ENCODE measurements at places on chromosomes 2 and 18.

DNA sequence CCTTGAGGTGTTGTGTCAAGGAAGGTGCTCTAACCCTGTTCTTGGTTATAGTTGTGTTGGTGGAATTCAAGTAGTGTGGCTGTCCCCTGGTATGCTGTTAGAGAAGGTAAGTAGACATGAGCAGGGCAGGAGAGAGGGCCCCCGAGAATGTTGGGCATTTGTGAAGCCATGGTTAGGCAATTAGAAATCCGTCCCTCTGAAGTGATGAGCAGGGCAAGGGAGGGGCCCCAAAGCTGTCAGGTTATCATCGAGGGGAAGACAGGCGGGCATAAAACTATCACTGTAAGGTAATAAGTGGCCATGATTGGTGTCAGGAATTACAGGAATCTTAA is 5.2 kb downstream of the XRCC5 start:
- no peak for DNase-seq

DNA sequence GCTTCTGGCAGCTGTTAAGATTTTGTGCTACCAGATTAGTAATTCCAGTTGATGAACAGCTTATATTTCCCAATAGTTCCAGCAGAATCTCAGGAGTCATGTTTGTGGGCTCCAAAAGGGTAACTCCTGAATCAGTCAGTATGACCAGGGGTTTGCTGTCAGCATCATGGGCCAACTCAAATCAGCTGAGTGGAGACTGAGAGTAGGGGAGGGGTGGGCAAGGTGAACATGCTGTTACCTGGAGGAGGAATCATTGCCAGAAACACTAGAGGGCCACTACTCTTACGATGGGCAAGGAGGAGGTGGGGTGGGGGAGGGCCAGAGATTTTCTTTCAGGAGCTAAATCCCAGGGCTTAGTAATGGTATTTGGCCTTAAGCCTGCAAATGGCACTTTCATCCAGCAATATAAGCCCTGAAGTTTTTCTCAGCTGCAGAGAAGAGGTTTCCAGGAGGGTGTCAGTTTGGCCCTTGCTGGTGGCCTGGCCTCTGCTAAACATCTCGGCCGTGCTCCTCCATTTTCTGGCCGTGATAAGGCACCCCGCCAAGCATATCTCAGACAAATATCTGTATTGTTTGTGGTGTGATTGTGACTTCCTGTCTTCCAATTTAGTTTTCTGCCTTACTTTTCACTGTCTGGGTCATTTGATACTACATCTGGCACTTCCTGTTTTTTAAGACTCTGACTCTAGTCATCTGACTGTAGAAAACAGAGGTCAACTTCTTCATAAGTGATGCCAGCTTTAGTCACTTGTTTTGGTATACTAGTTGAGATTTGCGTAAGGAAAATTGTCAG is 120.5 kb upstream of the CXCR4 start:
- DNase-seq, result peak; percentile 34

DNA sequence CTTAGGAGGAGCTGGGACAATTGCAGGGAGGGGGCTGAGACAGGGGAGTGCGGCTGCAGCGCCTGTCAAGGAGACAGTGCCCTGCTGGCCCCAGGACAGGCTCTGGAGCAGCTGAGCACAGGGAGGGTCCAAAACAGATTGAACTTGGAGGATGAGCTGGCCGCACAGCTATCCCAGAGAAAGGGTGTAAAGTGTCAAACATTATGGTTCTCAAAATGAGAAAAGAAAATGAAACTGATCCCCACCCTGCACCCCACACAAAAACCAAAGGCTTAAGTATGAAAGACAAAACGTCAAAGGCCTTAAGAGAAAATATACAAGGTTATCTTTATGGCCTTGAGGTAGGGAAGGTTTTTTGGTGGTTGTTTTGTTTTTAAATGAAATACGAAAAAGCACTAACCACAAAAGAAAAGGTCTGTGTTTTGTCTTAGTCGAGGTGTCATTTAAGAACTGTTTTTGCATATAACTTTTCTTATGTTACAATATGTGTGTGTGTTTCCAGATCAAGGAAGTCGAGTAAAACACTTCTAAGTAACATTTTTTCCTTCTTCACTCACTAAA is 111.8 kb downstream of the HDAC4 start:
- DNase-seq, result peak; percentile 58

- DNase-seq, result no peak
Observed at GRCh38 chr2:207727261-207727660, 15.8 kb downstream of the CCNYL1 start.

DNA sequence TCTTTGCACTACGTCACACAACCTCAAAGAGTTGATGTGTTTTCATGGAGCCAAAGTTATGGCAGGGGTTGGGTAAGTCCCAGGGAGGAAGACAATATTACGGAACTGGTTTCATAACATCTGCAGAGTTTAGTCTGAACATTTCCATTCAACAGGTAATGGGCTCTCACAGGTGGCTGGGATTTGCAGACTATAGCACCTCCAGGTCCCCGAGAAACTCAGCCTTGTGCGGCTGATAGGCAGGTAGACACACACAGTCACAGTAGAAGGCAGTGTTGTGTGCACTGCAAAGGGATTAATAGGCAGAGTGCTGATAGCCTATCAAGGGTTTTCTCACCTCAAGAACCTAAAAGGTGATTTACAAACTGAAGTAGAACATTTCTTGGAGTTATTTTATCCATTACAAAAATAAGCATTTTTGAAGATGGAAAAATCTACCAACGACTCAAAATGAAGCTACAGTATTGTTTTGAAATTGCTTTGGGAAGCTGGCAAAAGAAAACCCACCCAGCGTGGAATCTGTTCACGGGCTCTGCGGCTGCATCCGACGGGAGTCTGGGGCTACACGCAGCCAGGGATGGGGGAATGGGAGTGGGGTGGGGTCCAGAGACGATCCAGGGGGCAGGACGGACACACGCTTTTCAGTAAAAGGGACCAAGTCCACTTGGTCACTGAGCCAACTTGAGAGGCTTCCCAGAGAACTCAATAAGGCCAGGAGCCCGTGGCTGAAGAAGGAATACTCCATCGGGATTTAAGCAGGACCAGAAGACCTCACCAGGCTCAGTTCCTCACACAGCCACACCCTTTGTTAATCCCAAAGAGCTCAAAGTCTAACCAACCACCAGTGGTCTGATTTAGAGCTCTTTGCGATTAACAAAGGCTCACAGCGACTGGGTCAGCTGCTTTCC is 82.9 kb downstream of the CHRNA1 start:
- no peak for DNase-seq

GRCh38 chr2:66691031-66691965 is 256.4 kb downstream of the MEIS1 start:
- no peak for DNase-seq

DNA sequence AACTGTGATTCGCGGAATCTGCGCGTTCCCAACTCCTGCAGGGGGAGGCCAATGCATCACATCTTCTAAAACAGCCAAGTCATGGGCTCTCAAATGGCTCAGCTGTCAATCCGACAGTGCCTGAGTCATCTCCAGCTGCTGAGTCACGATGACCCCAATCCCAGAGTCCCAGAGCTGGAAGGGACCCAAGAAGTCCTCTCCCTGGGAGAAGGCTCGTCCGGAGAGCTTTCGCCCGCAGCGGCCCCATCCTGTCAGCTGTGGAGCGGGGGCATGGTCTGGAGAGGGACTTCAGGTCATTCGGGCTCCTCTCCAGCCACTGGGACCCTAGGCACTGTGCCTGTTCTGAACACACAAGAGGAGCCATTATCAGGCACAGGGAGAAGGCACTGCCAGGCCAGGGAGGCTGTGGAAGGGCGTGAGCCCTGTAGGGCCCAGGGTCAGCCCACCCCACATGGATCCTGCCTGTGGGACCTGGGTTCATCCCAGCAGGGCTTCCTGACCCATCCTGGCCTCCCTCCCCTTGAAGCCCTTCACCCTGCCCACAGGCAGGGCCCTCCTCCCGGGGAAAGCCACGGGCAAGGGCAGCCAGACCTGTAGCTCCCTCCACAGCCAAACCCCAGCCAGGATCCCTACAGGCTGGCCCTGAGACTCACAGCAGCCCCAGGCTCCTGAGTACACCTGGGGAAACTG is 47.6 kb upstream of the GPC1 start:
- no peak for DNase-seq

- DNase-seq, result peak; percentile 69
Observed at GRCh38 chr18:61322265-61322873, 10.9 kb upstream of the CDH20 start.

DNA sequence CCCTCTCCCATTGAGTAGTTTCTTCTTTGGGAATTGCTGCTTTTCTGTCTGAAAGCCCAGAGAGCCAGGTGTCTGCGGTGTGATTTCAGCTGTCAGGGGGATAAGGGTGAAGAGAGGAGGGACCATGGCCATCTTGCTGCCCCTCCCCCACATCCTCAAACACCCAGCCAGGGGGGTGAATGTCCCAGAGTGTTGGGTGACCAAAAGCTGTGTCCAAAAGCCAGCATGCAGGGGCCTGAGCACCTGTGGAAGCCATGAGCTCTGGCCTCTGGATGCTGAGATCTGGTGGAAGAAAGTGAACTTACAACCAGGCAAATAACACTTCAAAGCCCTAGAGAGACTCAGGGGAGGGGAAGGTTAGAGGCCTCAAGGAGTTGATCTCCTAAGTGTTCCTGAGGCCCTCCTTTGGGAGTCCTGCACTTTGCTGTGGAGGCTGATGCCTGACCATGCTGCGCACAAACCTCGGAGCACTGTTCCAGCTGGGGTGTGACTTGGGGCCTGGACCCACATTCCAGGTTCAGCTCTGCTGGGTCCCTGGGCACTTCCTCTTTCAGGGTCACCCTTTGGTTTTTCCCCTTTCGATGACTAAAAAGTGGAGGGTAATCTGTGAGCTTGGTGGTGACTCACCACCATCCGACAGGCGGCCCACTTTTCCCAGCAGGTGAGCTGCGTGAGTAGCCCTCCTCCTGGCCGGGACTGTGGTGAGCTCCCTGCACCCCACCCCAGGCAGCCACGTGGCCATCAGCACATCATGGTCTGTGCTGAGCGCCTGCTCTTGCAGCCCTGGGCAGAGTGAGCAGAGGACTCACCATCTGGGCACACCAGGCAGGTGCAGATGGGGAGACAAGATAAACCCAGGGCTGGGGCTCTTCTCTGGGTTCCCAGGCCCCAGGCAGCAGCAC is 66.8 kb upstream of the FOSL2 start:
- DNase-seq, result peak; percentile 29

DNA sequence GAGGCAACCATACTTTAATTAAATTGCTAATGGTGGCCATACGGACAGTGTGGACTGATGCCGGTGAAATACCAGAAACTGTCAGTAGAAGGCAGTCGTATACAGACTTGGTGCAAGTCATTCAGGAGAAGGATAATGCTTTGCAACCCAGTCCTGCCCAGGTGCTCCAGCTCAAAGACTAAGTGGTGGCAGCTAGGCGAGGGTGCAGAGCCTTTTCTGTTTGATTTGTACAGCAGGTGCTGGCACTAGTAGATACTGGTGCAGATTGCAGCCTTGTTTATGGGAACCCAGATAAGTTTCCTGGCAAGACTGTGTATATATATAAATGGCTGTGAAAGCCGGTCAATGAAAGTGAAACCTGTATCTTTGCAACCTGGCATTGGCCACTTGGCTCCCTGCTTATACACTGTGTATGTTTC is 208.3 kb upstream of the SYT4 start:
- DNase-seq, result no peak

DNA sequence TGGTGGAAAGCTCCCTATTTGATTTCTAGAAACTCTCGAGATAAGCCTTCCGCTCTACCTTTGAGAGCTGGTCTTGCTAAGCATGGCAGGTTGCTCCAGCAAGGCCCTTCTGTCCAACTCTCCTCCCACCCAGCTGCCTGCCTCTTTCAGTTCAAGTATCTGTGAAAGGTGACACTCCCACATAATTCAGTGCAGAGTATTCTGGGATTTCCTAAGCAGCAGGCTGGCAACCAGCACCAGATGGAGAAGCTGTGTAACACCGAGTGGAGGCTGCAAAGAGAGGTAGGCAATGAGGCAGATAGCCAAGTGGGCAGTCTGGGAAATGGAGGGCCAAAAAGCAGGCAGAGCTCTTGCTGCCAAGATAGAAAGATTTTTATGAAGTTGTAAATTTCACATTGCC is 88.4 kb upstream of the CAVIN2 start:
- no peak for DNase-seq

DNA sequence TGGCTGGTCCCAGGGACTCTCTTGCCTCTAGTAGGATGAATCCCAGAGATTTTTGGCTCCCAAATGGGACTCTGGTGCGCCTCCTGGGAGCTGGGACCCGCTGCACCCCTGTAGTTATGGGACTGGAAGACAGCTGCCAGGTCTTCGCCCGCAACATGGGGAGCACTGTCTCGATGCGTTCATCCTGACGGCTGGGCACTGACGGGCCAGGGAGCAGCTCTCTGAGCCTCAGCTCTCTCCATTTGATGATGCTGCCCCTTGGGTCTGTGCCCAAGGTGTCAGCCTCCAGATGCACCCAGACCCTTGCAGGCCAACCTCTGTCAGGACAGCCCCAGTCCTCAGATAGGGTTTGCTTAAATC is 9.3 kb upstream of the ARMC9 start:
- no peak for DNase-seq

- no peak for DNase-seq
Observed at GRCh38 chr2:3422161-3422779, 42.8 kb downstream of the TRAPPC12 start.

All from activated CD4-positive, alpha-beta T cell treated with anti-CD3 and anti-CD28 coated beads for 48 hours (primary cell).